Activated T-cell treated with anti-CD3 and anti-CD28 coated beads, Interleukin-2, amount 50 U/mL, for 4 hours (primary cell): ENCODE measurements at places on chromosomes 11 and 22. TPM values are rescaled to one million over a fixed set of nuclear protein-coding genes. Genes with fewer than 3 reads are reported as not detected.
A peak's percentile ranks its signal among the peaks of the same experiment; 100 is the strongest.

The MYO7A gene
- not detected for total RNA-seq

GRCh38 chr11:46280706-46281105 lies 3.2 kb downstream of the CREB3L1 start:
- no peak for DNase-seq

GRCh38 chr11:10605941-10606381 lies 37.5 kb upstream of the LYVE1 start:
- no peak for DNase-seq

The MUC2 gene
- 0.30 TPM for total RNA-seq

DNA sequence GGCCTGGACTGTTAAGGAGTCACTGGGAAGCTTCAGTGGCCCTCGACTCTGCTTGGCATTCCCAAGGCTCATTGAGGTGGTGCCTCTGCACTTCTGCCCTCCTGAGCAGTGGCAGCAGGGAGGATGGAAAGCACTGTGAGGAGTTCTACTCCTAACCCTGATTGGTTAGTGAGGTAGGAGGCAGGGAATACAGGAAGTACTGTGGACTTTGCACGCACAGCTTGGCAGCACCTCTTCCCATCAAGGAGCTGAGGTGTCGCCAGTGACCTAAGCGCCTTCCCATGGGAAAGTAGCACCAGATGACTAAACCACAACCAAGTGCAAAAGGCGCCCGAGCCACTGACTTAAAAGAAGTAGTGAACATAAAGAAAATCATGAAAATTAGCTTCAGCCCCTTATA lies 152.5 kb upstream of the CADM1 start:
- no peak for DNase-seq

DNA sequence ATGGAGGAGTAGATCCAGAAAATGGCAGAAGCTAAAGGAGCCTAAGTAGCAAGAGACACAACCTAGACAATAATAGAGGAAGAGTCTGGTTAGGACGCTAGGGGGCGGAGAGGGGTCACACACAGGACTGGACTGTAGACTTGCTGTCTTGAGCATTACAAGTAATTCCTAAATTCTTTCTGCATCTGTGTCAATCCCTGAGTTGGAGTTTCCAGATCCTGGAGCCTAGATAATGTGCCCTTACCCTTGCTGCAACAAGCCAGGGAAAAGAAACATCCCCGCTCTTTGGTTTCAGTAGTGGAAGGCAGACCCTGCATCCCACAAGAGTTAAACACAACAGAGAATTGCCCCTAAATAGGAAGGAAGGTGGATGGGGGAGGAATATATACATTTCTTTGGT lies 14.9 kb upstream of the CCDC73 start:
- DNase-seq = peak; percentile 13

GRCh38 chr11:66068154-66068821 lies 1.8 kb upstream of the PACS1 start:
- peak; percentile 75 for DNase-seq

DNA sequence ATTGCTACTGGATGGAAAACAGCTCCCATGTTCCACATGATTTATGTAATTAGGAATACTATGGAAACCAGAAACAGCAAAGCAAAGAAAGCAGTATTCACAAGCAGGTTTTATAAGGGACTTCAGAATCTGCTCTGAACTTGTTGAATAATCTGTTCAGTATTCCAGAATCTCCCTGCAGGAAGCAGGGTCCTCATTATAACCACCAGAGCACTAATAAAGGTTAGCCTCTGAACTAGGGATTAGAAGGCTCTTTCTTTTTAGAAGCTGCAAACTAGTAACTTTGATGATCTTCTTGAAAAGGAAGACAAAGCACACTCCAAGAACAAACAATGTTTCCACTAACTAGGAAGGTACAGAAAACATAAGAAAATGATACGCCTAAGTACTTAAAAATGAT lies 125.8 kb downstream of the DCDC1 start:
- DNase-seq = no peak

GRCh38 chr22:27845644-27846043 lies 44.1 kb upstream of the MN1 start:
- DNase-seq = no peak

DNA sequence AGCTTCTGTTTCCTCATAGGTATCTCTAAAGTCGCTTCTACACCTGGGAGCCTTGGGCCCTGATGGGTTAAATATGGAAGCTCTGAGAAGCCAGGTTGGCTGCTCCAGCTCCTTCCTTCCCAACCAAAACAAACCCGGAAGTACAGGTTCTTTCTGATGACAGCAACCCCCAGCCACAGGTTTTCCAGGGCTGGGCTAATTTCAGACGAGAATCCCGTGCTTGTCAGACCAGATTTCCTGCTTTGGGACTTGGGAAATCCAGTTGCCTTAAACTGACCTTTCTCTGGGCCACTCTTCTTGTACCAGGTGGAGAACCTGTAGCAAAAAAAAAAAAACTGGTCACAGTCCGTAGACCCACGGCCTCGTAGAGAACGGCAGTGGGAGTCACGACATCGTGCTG lies 51.9 kb downstream of the RBX1 start:
- no peak for DNase-seq

DNA sequence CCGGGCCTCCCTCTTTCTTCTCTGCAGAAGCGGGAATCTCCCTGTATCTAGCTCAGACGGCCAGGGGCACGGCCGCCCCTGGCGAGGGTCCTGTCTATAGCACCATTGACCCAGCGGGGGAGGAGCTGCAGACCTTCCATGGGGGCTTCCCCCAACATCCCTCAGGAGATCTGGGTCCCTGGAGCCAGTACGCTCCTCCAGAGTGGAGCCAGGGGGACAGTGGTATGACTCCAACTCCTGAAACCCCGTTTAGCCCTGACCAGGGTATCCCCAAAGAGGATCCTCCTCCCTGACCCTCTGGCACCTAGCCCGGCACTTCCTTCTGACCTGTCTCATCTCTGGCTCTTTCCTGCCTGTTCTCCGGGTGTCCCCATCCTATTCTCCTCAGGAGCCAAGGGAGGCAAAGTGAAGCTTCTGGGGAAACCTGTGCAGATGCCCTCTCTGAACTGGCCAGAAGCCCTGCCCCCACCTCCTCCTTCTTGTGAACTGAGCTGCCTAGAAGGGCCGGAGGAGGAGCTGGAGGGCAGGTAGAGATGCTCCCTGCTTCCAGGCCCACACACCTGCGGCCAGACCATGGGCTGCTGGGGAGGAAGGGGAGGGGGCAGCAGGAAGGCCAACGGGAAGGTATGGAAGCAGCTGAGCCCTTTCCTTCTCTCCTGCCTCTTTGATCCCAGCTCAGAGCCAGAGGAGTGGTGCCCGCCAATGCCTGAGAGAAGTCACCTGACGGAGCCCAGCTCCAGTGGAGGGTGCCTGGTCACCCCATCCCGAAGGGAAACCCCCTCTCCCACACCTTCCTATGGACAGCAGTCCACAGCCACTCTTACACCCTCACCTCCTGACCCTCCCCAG lies 12.9 kb downstream of the ROBO3 start:
- DNase-seq = no peak

DNA sequence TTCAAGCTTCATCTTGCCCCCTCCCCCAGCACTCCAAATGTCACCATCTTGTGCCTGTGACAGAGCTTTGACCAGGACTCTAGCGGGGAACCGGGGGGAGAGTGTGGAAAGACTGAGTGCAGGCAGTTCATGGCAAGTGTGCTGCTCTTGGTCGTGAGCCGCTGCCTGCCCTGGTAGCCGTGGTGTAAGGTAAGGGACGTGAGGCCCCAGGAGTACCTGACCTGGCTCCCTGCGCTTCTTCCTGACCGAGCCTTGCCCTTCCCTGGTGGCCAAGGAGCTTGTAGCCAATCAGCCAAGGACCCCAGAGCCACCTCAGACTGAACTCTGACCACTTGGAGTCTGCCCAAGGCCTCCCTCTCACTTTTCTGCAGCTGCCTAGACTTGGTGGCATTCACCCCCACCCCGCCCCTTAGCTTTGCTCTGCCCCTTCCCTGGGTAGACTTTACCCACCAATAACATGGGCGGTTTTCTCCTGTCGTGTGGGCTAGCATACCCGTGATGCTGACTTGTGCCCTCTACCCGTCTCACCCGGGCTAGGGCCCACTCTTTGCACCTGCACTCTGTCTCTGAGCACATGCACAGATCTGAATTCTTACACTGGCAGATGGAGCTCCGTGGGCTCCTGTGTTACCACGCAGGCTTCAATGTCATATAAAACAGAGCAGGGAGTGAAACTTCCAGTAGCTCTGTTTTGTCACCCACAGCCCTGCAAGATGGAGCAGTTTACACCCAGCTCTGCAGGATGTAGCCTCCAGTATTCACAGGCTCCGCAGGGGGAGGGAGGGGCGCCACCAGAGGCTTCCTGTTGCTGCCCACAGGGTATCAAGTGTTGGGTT lies 1.5 kb downstream of the DGKZ start:
- DNase-seq = peak; percentile 48

GRCh38 chr11:23644443-23644842 lies 784.2 kb upstream of the CCDC179 start:
- no peak for DNase-seq

The TIMP3 gene
- 2.3 TPM for total RNA-seq

- DNase-seq = no peak
These were observed 454.7 kb upstream of the DDI1 start for GRCh38 chr11:103581760-103582159.

DNA sequence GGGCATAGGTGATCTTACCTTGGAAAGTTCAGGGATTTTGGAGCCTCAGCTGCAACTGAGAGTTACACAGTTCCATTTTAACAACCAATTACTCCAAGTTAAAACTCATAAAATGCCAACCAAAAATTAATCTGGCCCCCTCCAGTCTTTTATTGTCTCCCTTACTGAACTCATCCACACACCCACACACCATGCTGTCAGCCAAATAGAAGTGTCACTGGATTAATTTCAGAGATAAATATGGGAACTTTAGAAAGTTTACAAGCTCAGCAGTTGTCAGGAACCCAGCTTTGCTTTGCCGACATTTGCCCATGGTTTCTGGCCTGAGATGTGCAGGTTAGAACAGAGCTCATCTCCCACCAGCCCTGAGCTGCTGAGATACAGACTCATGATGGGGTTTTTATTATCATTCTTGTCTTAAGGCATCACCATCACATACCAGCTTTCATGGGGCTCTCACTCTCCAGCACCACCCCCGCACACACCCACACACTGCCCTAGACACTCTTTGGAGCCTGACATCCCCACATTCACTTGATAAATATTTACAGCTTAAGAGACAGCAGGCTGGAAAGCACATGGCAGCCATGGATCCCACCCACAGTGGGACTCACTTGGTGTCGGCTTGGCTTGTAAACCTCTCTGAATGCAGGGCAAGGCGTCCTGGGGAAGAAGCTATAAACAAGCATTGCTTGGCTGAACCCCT lies 23.7 kb upstream of the CTR9 start:
- no peak for DNase-seq

- no peak for DNase-seq
These were observed 72.6 kb downstream of the NAV2 start for GRCh38 chr11:19785265-19785664.
